Muscle of back (tissue), 13 donors: ENCODE measurements at places on chromosomes 3 and 15. TPM values are rescaled to one million over a fixed set of nuclear protein-coding genes. Genes with fewer than 3 reads are reported as not detected.

- DNase-seq: peak; percentile 35
Observed at GRCh38 chr3:150599611-150600297, 3.4 kb upstream of the SELENOT start.

GRCh38 chr3:33758281-33758680 is 40.1 kb upstream of the PDCD6IP start:
- no peak for DNase-seq

DNA sequence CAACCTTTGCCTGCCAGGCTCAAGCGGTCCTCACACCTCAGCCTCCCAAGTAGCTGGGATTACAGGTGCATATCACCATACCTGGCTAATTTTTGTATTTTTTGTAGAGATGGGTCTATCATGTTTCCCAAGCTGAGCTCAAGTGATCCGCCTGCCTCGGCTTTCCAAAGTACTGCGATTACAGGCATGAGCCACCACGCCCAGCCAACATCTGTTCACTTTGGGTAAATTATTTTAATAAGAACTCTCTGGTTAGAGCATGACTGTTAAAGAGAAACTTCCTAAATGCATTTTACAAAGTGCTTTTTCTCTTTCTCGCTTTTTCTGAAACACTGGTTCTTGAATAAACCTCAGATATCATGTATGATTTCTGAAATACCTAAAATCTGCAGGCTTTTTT is 172.5 kb downstream of the PTPRG start:
- peak; percentile 66 for DNase-seq

DNA sequence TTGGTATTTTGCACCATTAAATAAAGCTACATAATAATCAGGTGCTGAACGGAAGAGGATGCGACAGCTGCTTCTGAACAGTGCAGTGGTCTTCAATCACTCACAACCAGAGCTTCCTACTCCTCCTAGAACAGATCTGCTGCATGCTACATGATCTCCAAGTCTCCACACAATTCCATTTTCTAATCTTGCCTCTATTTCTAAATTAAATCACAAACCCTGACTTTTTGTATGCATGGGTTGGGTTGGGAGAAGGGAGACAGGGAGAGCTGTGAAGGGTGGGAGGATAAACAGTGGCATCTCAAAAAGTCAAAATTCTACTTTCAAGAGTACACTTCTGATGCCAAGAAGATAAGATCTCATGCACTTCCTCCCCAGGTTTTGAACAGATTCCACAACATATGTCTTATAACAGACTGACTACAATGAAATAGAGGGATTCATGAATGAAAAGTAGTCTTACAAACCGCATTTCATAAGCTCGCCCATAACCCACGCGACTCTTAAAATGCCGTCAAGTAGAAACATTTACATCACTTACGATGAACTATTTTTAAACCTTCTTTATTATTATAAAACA is 57.2 kb downstream of the CHSY1 start:
- no peak for DNase-seq

DNA sequence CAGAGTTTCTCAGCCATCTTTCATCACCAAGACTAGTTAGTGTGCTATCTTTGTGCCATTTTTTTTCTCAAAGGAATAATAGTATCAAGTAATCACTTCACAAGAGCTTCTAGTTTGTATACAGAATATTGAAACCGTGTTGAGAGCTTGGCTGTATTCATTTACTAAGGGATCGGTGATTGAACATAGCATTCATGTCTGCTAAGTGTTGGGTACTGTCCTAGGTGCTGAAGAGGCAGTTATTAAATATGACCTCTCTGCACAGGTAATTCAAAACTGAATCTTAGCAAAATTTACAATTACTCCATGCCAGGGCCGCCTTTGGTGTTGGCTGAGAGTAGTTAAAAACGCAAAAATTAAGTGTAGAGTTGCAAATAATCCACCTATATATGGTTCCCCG is 355.3 kb upstream of the RORA start:
- DNase-seq: peak; percentile 0

- DNase-seq: no peak
Observed at GRCh38 chr3:96860882-96861281, 46.5 kb downstream of the EPHA6 start.

DNA sequence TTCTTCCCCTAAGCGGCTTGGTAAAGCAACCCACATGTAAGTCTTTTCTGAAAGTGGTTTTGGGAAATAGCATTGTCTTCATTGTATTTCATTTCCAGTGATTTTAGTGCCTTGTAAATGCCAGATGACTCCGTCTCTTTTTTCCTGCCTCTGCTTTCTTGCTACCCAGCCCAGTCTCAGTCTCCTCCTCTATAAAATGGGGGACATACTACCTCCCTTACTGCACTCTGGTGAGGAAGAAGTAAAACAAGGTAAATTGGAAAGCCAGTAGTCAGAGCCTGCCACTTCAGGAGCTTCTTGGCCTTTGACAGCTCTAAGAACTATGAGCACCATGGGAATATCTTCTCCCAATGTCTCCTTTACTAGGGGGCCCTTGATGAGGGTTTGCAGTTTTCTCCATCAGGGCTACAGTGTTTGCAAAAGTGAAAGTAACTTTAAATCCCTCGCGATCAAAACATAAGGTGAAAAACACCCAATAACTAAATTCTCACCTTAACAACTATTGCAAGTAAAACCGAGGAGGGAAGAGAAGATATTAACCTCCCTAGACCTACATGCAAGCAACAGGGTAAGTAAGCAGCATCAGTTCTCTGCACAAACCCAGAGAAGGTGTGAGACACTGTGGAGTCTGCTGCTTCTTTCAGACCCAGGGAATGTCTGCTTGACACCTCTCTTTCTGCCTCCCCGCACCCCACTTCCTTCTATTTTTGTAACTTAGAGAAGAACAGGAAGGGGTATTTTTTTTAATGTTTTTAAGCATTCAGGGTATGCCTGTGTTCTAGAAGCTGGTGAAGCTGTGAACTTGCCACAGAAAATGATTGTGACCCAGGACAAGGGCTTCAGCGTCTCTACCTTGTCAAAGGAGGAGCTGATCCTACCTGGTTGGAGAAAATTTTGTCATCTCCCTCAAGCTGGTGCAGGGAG is 159.1 kb upstream of the EOMES start:
- DNase-seq: no peak

- no peak for DNase-seq
Observed at GRCh38 chr3:37297459-37297858, 123.1 kb upstream of the LRRFIP2 start.

DNA sequence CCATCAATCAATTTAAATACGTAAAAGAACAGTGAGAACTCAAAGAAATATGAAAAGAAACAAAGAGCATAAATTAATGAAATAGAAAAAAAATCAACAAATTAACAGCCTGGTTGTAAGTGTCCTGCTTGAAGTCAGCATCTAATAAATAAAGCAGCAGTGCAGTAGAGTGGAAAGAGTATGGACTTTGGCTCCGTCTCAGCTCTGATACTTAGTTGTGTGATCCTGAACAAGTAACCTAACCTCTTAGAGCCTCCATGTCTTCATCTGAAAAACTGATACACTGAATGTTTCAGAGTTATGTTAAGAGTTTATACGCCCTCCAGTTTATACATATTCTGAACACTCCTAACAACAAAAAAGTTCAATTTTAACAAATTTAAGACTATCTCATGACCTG is 44.6 kb downstream of the TFDP2 start:
- DNase-seq: no peak

- DNase-seq: no peak
Observed at GRCh38 chr3:185059766-185060165, 93.1 kb downstream of the C3orf70 start.

DNA sequence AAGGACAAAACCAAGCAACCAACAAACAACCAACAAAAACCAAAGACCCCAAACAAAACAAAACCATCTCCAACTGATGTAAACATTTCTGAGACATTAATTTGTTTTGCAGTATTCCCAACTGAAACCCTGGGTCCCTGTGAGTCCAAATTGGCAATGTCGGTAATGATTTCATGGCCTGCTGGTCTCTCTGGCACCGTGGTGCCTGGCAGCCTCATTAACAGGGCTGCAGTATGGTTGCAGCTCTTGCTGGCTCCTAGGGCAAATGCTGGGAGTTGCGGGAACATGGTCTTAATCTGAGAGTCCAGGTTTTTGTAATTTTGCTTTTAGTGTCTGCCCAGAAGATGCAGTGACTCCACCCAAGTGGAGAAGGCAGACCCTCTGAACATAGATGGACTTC is 128.3 kb downstream of the SV2B start:
- no peak for DNase-seq

- DNase-seq: peak; percentile 55
Observed at GRCh38 chr15:83205725-83206324, 1.8 kb downstream of the HDGFL3 start.

GRCh38 chr3:1404270-1404962 is 311.6 kb downstream of the CNTN6 start:
- DNase-seq: no peak

DNA sequence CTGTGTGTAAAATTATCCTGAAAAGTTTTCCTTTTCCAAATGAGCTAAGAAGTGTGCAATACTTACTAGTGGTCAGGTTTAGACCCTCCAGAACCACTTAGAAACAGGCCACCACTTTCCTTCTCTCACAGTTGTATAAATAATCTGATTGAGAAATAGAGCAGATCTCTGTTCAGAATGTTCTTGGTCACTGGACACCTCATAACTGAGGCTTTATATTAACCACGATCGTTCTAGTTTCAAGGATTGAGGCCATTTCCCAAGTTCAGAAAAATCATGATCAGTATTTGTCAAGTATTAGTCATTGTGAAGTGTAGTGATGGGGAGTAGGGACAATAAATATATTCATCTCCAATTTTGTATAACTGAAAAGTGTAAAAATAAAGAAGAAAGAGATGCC is 1.0 kb upstream of the MAP3K13 start:
- no peak for DNase-seq

- peak; percentile 71 for DNase-seq
Observed at GRCh38 chr15:100671858-100672543, 69.6 kb downstream of the ASB7 start.

DNA sequence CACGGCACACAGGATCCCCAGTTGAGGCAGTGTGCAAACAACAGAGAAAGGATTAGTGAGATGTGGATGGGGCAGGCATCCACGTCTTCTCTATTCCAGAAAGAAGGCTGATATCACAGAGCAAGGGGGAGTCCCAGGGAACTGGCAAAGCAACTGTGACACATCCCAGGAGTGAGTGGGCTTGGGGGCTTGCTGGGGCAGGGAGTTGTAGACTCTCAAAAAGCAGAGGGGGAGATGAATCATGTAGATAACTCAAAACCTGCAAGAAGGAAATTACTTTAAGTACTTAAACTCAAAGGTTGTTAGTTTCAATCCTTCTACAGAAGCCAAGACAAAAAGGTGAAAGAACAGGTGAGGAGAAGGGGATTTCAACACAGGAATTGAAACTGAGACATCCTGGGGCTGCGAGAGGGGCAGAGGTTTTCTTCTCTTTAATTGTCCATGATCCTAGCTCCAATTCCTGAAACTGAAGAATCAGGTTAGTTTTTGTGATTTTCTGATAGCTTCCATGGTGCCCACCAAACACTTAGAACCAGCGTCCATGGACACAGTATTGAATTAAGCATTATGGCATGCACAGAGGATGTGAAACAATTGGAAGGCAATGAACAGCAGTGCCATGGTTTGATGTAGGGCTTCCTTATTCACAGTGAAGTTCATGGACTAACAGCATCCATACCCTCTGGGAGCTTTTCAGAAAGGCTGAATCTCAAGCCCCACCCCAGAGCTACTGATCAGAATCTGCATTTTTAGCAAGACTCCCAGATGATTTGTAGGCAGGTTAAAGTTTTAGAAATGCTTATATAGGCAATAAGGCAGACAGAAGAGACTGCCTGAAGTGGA is 52.0 kb downstream of the CCR3 start:
- no peak for DNase-seq

- DNase-seq: no peak
Observed at GRCh38 chr15:90930861-90931574, 1.3 kb downstream of the HDDC3 start.

PPP2R3A gene
- 61.4 TPM for polyA plus RNA-seq

FAM98B gene
- 41.1 TPM for polyA plus RNA-seq

PLA2G4E gene
- 0.53 TPM for polyA plus RNA-seq

ADAMTS7 gene
- polyA plus RNA-seq: 12.9 TPM

DLL4 gene
- polyA plus RNA-seq: 10.9 TPM

DCLK3 gene
- 4.2 TPM for polyA plus RNA-seq

GRIP2 gene
- 27.0 TPM for polyA plus RNA-seq

LRTM1 gene
- polyA plus RNA-seq: 102 TPM

GABRR3 gene
- not detected for polyA plus RNA-seq
